Suprapubic skin (tissue), 4 donors: ENCODE measurements at places on chromosomes 1 and 21.

DNA sequence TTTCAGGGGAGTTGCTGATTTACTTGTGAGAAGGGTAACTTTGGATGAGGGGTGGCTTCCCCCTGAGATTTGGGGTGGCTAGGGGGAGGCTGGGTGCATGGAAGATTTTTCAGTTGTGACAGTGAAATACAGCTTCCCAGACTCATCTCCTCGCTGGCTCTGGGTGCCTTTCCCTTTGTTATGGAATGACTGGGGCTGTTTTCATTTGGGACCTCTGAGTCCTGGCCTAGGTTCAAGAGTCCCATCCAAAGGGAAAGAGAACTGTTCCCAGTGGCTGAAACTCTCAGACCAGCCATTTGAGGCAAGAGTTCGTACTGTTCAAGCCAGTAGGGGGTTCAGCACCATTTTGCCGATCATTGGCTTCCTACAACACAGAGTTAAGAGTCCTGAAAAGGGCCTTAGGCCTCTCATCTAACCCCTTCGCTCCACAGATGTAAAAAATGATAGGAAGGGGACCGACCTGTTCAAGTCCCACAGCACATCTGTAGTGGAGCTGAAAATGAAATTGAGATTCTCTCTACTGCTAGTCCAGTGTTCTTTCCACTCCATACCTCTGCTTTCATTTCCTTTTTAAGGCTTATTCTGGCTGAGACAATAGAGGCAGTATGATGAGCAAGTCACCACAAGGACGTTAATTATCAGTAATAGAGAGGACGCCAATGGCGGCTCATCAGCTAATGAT lies 958 bp downstream of the DDR2 start:
- no peak for DNase-seq

GRCh38 chr21:28455253-28455600 lies 537.5 kb downstream of the LTN1 start:
- DNase-seq, result no peak

GRCh38 chr1:12448746-12449177 lies 169.2 kb downstream of the DHRS3 start:
- DNase-seq, result no peak

DNA sequence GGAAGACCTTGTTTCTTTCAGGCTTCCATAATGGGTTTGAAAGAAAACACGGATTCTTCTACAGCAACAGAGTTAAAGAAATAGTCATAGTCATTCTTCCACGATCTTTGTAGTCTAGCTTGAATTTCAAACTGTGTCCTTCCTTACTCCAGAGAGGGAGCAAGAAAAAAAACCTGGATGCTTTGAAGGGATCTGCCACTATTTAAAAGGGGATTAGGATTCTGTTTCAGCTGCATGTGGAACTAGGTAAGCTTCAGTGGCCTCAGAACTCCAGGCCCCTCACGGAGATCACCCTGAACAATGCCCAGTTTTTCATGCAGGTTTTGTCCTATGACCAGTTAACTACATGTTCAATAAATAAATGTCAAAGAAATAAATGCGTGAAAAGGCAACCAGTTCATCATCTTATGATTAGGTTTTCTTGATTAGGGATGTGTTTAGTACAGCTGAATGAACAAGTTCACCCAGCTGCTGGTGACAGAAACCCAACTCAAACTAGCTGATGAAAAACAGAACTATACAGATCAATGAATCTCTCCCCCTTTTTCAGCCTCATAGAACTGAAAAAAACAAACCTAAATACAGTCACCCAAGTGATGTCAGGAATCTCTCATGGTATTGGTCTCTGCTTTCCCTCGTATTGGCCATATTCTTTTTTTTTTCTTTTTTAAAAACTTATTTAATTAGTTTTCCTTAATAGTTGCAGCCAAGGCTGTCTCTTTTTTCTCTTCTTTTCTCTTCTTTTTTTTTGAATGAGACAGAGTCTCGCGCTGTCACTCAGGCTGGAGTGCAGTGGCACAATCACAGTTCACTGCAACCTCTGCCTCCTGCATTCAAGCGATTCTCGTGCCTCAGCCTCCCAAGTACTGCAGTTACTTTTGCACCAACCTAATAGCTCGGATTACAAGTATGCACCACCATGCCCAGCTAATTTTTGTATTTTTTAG lies 14.6 kb upstream of the MPZL1 start:
- no peak for DNase-seq

- no peak for DNase-seq
Measured at GRCh38 chr1:56438901-56439551, 140.3 kb downstream of the PLPP3 start.

GRCh38 chr1:79105500-79105899 lies 99.0 kb upstream of the ADGRL4 start:
- no peak for DNase-seq

DNA sequence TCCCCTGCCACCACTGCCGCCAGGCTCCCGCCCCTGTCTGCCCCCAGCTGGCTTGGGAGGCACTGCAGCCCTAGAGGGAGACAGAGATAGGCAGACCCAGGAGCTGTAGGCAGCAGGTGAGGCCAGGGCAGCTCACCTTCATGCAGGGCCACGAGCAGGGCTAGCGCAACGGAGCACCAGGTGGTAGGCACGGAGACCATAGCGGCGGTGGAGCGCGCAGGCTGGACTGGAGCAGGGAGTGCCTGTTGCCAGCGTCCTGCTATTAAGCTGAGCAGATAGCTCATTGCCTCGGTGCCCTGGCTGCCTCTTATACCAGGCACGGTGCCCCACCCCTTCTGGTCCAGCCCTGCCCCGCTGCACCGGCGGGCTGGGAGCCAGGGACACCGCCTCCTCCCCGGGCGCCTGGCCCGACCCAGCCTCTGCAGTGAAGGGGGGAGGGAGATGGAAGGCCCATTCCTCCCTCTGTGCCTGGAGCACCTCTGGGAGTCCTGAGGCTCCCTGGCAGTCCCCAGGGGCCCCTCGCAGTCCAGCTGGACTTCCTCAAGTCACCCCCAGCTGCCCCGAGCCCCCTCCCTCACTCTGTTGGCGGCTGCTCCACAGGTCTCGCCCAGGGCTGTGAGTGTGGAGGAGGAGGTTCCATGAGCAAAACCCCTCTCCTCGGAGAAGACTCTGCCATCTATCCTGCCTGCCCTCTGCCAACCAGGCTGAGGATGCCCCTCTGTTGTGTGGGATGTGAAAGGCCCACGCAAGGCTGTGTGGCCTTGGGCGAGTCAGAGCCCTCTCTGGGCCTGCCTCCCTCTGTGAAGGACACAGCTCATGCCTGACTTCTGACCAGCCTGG lies at the start of gene EDN2:
Gene EDN2, minus strand, starts transcription at position 282 of the 840 bp plus-strand sequence. Its CDS starts 82 bp downstream, at position 200.
- peak; percentile 71 for DNase-seq

DNA sequence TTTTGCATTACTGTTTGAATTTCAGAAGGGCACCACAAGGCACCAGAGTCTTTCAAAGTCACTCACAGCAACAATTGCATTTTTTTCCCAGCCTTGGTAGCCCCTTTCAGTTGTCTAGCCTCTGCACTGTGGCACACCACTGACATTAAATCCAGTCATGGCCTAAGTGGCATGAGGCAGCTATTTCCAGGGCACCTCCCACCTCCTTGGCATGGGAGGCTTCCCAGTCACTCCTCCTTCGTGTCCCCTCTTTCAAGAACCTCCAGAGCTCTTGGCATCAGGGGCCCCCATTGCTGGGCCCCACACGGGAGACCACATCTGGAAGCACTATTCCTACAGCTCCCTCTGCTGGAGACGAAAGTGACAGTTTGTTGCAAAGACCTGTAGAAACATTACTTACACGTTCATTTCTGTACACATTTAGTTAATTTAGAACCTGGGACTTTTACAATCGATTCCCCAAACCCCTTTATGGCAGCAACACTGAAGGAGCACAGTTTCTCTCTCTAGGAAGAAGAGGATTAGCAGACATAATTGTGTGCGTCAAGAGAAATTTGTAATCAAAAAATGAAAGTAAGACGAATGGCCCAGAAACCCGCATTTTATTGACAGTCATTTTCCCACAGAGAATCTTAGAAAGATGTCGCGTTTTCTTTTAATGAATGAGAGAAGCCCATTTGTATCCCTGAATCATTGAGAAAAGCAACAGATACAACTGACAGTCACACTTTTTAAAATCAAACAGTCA lies 5.7 kb upstream of the CHD5 start:
- no peak for DNase-seq

DNA sequence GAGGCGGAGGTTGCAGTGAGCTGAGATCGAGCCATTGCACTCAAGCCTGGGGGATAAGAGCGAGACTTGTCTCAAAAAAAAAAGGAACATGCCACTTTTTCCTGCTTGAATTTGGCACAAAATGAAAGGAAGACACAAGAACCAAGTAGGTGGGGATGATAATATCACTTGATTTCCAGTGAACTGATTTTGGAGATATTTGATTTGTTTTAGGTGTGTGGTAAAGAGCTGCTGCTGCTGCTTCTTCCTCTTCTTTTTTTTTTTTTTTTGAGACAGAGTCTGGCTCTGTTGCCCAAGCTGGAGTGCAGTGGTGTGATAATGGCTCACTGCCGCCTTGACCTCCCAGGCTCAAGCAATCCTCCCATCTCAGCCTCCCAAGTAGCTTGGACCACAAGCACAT lies 29.9 kb upstream of the CAPZB start:
- DNase-seq, result no peak

GRCh38 chr1:32592943-32593342 lies 53.7 kb downstream of the ZBTB8A start:
- no peak for DNase-seq

DNA sequence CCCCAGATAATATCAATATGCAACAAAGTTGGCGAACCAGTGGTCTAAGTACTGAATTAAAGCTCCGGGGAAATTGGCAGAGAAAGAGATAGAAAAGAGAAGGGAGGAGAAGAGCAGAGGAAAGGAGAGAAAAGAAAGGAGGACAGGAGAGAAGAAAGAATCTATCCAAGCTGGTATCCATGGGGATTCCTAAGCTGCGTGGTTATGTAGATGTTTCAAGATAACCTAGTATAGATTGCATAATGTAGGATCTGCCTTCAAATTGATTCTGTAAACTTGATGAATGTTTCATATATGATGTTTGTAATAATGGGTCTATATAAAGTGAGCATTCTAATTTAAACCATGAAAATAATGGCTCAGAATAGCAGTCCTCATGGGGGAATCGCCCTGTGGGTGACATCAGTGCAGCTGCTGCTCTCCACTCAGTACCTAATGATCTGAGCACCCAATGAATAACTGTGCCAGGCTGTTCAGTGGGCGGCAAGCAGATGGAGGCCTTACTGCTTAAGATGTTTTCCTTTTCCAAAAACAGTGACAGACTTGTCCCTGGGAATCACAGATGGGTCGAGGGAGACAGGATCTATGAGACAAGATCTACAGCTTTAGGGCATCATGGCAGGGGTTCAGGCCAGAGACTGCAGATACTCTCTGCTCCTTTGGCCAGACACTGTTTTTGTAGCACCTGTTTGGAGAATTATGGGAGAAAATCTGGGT lies 78.0 kb downstream of the LAMC2 start:
- no peak for DNase-seq

DNA sequence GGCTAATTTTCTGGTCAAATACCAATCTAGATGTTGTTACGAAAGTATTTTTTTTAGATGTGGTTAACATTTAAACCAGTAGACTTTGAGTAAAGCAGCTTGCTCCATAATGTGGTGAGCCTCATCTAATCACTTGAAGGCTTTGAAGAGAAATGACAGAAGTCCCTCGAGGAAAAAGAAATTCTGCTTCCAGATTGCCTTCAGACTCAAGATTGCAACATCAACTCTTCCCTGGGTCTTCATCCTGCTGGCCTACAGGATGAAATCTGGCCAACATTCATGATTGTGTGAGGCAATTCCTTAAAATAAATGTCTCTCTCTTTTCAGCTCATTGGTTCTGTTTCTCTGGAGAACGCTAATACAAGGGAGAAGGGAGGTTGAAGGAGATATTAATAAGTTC lies 32.5 kb upstream of the SSX2IP start:
- no peak for DNase-seq

DNA sequence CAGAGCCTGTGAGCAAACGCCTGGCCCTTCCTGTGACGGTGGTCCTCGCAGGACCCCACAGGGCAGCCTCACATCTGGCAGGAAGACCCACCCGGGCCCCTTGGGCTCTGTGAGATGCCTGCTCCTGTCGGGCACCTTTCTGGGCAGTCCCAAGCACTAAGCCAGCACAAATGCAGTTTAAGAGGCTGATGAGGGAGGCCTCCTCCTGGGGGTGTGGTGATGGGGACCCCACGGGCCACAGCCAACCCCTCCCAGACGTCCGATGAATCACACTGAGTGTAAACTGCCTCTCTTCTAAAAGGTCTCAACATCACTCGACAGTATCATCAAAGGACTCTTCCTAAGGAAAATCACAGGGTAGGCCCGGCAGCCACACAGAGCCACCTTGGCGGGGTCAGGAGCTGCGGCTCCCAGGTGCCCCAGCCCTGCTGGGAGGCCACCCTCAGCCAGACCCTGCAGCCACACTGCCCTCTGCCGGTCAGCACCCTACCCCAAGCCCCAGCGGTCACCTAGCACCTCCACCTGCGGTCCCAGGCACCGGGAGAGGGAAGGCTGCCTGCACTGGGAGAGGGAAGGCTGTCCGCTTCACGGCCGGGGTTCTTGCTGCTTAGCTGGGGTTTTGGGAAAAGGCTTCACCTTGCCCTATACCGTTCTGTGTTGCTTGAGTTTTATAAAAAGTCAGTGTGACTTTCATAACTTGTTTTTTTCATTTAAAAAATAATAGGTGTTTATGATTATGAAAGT lies 3.9 kb upstream of the PRKCZ start:
- DNase-seq, result no peak

DNA sequence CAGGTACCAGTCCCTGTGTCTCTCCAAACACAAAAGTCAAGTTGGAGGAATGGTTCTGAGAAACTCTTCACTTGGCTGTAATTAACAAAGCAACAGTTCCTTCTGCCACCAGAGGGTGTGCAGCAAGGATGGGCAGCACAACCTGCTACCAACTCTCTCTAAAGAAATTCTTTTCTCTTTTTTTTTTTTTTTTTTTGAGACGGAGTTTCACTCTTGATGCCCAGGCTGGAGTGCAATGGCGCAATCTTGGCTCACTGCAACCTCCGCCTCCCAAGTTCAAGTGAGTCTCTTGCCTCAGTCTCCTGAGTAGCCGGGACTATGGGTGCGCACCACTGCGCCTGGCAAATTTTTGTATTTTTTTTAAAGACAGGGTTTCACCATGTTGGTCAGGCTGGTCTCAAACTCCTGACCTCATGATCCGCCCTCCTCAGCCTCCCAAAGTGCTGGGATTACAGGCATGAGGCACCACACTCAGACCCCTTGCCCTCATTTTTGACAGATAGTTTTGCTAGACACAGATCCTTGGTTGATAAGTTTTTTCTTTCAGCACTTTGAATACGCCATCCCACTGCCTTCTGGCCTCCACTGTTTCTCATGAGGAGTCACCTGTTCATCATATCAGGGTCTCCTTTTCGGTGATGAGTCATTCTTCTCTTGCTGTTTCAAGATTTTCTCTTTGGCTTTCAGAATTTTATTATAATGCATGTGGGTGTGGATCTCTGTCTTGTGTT lies 12.1 kb upstream of the DEGS1 start:
- no peak for DNase-seq

GRCh38 chr1:34763142-34763781 lies 3.7 kb downstream of the GJB4 start:
- DNase-seq, result no peak

- no peak for DNase-seq
Measured at GRCh38 chr1:177567393-177567792, 396.6 kb downstream of the BRINP2 start.
